ENCODE measurements at places on chromosomes 6 and 20.

GRCh38 chr6:113854531-113855499, 2.3 kb upstream of the MARCKS start:
- peak; percentile 96 for DNase-seq

DNA sequence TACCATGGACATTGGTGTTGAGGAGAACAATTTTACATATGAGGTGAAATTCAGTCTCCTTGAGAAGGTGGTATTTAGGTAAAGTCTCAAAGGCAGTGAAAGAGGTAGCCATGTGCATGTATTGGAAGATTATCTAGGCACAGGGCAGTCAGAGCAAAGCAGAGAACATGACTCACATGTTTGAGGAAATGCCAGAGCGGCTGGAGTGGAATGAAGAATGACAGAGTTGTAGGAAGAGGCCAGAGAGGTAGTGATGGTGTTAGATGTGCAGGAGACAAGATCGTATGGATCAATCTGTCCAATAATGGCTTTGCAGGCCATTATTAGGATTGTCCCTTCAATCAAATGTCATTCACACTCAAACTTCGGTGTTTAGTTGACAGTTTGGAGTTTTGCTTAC, 449.4 kb upstream of the PTCHD4 start:
- DNase-seq, result no peak

DNA sequence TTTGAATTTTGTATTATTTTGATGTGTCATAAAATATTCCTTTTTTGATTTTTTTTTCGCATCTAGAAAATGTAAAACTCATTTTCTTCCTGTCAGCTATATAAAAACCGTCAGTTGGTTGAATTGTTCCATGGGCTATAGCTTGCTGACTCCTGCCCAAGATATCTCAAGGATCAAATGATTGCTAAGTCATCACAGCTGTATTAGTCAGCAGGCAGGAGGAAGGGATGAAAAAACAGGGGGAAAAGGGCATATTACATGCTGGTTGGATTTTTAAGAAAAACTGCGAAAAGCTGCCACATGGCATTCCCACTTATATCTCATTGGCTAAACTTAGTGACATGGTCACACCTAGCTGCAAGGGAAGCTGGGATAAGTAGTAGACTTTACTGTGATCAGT, 569.9 kb downstream of the BCKDHB start:
- no peak for DNase-seq

DNA sequence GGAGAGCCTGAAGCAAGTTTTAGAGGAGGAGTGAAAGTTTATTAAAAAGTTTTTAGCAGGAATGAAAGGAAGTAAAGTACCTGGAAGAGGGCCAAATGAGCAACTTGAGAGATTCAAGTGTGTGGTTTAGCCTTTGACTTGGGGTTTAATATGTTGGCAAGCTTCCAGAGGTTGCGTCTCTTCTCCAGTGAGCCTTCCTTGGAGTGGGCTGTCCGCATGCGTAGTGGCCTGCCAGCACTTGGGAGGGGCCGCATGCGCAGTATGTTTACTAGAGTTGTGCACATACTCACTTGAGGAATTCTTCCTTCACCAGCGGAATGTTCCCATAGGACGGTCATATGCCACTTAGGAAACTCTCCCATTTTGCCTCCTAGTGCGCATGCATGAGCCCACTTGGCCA, 235.2 kb downstream of the ALDH8A1 start:
- no peak for DNase-seq

DNA sequence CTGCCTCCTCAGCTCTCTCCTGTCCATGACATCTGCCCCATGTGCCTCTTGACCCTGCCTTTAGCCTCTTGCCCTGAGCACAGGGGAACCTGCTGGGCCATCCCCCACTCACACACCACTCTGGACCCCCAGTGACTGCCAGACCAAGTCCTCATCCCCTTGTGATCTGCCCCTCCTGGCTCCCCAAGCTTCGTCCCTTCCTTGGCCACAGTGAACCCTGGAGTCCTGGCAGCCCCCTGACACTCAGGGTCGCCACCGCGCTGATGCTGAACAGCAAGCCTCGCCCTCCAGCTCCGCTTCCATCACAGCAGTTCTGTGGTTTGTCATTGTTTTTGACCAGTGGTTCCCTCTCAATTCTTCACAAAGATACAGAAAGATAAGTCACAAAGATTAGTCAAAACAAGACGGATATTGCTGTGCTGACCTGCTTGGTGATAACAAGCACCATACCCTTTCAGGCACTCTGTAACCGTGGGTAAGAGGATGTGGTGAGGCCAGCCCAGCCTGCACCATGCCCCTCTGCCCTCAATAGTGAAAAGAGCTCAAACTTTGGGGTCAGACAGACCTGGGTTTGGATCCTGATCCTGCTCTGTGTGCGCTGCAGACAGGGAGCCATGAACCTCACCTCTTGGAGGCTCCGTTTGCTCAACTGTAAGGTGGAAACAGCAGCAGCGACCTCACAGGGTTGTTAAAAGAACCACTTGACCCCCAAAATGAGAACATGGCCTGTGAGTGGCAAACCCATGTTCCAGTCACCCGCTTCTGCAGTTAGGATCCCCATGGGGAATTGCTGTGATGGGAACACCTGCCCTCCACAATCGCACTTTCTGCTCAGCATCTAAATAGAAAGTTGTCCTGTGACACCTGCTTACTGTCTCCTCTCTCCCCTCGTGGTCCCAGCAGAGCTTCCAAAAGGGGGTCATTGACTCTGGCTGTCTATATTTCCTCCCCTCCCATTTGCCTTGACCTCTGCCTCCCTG, 114.5 kb downstream of the TOX2 start:
- no peak for DNase-seq

GRCh38 chr6:90121982-90122381, 174.7 kb downstream of the BACH2 start:
- no peak for DNase-seq
